ENCODE measurements at places on chromosomes 16 and 17.

DNA sequence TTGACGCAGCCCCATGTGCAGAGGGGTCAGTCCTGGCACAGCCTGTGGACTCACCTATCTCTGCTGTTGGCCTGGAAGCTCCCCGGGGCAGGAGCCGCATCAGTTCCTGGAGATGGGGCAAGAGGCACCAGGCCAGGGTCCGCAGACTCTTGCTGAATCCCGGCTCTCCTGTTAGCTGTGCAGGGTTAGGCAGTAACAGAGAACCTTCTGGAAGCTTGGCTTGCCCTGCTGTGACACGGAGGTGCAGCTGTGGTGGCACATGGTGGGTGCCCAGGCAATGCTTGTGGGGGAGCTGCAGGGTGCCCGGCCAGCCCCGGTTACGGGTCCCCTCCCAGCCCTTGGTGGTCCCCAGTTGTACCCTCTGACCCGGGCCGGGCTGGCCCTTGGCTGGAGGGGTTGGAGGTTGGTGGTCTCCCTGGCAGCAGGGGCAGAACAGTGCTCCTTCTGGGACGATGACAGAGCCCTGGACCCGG lies 26.0 kb upstream of the ZNF469 start:
- DNase-seq: no peak

- no peak for DNase-seq
Measured at GRCh38 chr16:30669026-30669902, 11.0 kb downstream of the FBRS start.

- DNase-seq: no peak
Measured at GRCh38 chr17:38402897-38403296, 25.4 kb upstream of the ARHGAP23 start.

DNA sequence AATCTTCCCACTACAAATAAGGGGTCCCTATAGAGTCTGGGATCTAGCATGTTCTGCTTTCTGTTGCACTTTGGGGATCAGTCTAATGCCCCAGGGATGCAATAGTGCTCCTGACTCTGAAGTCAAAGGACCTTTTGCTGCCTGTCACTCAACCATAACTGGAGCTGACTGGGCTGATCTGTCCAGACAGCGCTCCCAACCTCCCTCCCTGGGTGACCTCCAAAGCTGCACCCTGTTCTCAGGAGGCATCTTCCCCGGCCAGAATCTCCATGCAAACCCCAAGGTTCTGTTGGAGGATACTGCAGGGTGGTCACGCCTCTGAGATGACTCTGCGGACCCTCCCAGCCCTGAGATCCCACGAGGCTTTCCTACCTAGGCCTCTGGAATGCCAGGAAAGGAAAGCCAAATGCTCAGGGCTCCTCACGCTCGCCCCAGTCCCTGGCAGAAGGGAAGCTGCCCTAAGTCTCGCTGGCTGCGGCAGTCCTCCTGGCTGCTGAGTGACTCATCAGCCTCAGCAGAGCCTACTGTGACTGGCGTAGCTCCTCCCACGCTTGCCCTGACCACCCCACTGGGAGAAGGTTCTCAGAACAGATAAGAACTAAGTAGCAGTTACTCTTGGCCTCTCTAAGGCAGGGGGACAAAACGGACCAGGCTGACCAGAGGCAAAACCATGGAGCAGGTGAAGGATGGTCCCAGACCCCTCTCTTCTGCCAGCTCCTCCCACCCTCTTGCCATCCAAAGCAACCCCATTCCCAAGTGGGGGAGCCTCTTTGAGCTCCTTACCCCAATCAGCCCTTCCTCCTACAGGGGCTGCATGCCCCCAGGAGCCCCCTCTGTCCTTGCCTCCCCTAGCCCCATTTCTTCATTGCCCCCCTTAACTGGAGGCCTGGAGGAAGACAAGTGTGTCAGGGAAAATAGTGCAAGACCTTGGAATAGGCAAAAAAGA lies 124.1 kb upstream of the TNRC6C start:
- peak; percentile 97 for DNase-seq

DNA sequence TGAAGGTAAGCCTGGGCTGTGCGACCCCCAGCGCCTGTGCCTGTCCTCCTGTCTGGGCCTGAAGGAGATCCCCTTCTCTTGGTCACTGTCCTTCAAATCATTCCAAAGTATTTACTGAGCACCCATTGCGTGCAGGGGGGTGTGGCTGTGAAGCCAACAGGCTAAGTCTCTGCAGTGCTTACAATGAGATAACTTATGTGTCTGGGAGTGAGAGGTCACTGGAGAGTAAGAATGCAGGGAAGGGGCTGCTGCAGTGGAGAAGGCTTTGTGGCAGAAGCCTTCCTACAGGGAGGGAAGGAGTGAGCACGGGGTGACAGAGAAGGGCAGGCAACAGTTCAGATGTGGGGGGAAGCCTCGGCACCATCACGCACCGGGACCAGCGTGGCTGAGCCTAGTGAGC lies 11.2 kb upstream of the SMIM5 start:
- DNase-seq: no peak

DNA sequence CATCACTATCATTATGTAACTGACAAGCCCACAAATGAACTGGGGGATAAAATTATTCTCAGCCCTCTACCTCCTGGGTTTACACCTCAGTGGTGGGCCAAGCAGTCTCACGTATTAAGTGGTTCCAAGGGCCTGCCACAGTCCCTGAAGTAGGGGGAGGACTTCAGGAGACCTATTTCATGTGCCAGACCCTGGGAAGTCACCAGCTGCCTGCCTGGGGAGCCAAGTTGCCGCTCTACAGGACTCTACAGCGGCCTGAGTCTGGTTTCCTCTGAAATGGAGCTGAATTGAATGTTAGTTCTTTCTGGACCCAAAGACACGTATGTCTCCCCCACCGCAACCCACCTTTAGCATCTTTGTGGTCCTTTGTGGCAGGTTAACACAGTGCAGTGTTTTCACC lies 187.0 kb downstream of the IRX3 start:
- no peak for DNase-seq

- peak; percentile 61 for DNase-seq
Measured at GRCh38 chr16:72125635-72126428, 32.2 kb downstream of the DHX38 start.

GRCh38 chr17:13202835-13203234 lies 185.0 kb upstream of the ELAC2 start:
- no peak for DNase-seq

DNA sequence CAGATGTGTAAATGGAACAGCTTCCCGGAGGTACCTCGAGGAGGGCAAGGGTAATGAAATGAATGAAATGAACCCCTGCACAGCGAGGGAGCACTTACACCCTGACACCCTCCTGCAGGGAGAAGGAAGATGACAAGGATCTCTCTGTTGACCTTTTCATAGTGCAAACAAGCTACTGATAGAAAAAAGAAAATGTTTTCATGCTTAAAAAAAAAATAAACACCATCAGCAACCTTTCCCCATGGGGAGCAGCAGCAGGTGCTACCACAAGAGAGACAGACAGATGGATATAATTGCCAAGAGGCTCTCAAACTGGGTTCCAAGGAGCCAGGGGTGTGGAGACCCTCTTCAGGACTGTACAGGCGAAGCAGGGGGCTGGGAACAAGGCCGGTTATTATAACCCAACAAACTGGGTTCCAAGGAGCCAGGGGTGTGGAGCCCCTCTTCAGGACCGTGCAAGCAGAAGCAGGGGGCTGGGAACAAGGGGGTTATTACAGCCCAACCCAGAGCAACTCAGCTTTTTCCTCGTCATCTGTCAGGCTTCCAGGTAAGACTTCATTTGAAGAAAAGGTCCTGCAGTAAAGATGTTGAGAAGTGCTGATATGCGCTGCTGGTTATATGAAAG lies 718 bp upstream of the RPH3AL start:
- DNase-seq: no peak

DNA sequence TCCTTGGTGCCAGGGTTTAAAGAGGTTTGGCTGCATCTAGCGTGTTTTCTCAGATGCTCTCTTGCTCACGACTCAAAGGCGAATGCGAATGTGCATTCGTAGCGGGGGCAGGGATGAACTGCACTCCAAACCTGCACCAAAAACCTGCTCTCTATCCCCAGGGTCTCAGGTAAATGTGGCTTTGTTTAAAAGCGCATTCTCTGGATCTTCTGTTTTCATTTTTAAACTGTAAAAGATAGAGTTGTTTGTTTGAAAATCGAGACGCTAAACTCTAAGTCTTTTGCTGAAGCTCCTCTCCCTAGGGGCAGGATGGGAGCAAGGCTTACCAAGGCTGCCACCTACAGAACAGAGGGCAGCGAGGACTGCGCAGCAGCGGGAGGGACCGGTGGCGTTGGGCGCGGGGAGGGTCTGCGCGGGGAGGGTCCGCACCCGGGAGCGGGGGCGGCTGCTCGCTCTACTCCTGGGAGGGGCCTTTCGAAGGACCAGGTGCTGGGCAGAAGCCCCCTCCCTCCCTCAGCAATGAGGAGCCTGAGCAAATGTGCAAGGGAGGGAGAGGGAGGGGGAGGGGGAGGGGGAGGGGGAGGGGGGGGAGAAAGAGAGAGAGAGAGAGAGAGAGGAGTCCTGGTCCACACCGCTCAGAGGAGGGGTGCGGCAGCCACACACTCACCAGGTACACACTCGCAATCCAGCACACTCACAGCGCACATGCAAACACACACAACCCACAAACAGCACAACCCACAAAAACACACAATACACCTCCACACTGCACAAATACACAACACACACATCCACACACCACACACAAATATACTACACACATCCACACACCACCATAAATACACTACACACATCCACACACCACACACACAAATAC lies 142.8 kb downstream of the GRIN2A start:
- DNase-seq: no peak

GRCh38 chr17:15464231-15464985 lies 3.0 kb downstream of the CDRT4 start:
- no peak for DNase-seq

- DNase-seq: no peak
Measured at GRCh38 chr17:64547319-64547718, 40.5 kb downstream of the CEP95 start.

- DNase-seq: peak; percentile 49
Measured at GRCh38 chr17:34542700-34543336, 36.6 kb upstream of the TMEM132E start.

GRCh38 chr17:81831563-81831956 lies 1.5 kb downstream of the MCRIP1 start:
- no peak for DNase-seq

DNA sequence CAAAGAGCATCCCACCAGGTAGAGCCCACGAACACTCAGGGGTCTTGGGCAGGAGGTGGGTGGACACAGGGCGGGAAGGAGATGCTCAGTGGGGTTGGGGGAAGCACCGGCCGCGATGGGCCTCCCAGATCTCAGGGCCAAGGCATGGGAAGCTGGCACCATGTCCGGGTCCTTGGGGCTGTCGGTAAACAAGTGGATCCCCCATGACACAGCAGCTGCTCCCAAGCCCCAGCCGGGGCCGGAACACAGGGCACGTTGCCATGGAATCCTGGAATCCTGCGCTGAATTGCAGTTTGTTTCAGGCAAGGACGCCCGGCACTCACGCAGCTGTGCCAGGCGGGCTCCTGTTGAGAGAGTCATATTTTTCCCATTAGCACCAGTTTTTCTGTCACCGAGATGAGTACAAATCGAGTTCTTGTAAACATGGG lies 23.0 kb upstream of the CHMP6 start:
- DNase-seq: no peak

DNA sequence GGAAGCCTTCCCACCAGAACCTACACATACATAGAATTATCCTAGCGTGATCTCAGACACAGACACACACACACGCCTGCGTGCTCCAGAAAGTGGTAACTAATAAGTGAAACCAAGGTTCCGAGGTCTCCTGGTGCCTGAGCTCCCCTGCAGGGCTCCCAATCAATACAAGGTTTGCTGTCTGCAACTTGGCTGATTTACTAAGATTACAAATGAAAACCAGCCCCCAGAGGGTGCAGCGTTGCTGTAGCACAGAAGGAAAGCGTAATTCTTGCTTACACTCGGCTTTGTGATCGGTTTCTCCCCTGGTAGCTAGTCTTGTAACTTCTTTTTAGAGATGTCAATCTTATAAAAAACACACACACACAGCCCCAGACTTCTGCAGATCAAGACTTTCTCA lies 334.1 kb upstream of the XYLT1 start:
- DNase-seq: no peak

- no peak for DNase-seq
Measured at GRCh38 chr16:35447010-35447558, 1987.7 kb downstream of the TP53TG3F start.

DNA sequence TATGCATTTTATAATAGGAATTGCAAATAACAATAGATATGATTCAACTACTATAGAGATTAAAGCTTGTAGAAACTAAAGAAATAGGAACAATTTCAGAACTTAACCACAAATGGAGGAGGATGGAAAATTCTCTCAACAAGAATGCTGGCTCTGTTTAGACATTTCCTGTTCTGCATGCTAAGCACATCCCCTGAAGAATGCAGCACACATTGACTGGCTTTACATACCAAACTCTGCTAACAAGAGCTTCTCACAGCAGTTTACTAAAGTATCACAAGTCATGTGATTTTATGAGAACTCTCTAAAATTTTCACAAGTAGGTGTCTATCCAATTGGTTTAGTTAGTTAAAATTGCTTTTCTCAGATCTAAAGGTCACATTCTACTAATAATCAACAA lies 85.2 kb downstream of the SPAG9 start:
- DNase-seq: no peak

DNA sequence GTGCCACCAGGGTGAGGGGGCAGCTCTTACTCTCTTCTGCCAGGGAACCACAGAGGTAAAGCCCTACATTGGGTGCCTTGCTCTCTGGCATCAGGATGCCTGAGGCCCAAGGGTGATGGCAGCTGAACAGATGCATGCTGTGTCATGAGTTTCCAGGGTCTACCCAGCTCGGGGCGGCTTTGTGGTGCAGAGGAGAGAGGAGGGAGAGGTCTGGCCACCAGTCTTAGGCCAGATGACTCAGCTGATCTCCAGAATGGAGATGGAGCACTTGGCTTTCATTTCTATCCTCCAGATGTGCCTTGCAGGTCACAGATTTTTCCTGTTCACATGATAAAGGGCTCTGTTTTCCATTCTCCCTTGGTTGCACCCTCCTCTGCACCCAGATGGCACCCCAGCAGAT lies 23.6 kb upstream of the USP22 start:
- no peak for DNase-seq

DNA sequence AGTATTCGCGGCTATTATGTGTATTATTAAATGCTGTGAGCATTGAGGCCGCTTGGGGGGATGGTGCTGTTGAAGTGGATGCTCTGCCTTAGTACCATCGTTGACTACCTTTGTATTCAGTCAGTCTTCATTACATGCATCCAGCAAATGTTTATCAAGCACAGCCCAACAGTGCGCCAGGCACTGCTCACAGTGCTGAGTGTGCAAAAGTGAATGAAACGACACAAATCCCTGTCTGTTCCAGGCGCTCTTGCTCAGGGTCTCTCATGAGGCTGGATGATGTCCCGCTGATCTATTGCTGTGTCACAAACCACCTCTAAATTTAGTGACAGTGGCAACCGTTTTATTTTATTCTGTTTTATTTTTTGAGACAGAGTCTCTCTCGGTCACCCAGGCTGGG lies 53.8 kb downstream of the OTOA start:
- no peak for DNase-seq

GRCh38 chr17:58757162-58757613 lies 1.5 kb downstream of the PPM1E start:
- DNase-seq: no peak

Measured in suppressor macrophage treated with lipopolysaccharide for 1 hour (primary cell).